ENCODE measurements at places on chromosomes 16 and 17.

- peak; percentile 4 for DNase-seq
These were observed 143.3 kb downstream of the PITPNC1 start for GRCh38 chr17:67520252-67520906.

DNA sequence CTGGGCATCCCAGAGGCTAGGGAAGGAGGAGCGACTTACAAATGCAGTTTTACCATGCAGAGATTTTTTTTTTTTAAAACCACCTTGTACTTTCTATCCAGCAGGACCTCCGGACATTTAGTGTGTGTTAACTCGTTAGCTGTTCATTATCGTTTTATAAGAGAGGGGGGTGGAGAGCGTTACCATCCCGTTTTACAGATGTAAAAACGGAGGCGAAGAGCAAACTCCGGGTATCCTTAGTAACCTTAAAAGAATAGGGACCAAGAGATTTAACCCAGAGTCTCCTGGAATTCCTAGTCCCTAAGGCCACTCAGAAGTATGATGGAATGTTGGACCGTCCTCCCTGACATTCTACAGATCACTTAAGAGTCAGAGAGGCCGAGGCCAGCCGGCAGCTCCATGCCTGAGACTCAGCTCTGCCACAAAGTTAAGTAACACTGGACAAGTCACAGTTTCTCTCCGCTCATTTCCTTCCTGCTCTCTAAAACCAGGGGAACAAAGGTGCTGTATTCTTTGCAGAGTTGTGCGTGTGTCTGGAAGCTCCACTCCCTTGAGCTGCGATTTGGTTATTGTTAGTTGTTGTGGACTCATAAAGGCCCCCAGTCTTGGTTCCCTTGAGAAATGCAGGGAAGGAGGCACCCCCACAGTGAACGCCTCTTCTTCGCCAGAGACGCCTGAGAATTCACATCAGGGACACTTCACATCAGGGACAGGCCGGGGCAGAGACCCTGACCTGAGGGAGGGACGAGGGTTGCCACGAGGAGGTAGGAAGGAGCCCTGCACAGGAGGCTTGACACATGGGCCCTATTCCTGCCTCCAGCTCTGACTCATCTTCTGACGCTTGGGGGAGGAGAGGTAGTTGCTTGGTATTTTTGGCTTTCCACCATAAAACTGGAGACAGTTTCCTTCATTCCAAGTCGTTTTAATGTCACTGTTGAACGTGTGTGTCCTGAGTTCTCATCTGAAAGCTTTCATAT lies 1.2 kb downstream of the DUSP14 start:
- DNase-seq = no peak

- no peak for DNase-seq
These were observed 45.0 kb downstream of the ESRP2 start for GRCh38 chr16:68190736-68191510.

DNA sequence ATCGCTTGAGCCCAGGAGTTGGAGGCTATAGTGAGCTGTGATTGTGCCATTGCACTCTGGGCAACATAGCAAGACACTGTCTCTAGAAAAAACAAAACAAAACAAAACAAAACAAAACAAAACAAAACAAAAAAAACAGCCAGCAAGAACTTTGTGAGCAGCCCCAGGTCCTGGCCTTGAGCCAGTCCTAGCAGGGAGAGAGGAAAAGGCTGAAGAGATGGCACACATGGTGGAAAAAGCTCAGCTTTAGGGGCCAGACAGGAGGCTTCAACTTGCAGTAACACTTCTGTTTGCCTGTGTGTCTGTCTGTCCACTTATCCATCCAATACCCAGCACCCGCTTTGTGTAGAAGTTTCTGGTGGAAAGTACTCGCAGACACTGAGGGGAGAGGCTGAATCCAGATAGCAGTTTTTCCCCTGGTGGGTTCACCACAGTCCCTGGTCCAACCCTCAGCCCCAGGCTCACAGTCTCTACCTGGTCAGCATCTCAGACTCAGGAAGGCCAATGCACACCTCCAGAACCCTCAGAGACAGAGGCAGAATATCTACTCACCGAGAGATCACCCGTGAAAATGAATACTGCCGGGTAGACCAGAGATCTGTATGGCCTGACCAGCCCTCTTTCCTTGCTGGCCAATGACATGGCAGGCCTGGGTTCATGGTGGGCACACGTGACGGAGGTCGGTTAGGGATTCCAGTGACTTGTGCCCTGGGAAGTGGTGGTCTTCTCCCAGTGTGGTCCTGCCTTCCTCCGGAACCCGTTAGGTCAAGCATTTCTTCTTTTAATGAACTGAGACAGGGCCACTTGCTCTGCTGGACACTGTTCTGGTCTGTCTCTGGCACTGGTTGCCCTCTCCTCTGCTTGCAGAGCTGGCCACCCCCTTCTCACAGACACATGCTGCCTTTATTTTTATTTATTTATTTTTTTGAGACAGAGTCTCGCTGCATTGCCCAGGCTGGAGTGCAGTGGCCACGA lies 79.5 kb upstream of the DNAJA2 start:
- DNase-seq = no peak

DNA sequence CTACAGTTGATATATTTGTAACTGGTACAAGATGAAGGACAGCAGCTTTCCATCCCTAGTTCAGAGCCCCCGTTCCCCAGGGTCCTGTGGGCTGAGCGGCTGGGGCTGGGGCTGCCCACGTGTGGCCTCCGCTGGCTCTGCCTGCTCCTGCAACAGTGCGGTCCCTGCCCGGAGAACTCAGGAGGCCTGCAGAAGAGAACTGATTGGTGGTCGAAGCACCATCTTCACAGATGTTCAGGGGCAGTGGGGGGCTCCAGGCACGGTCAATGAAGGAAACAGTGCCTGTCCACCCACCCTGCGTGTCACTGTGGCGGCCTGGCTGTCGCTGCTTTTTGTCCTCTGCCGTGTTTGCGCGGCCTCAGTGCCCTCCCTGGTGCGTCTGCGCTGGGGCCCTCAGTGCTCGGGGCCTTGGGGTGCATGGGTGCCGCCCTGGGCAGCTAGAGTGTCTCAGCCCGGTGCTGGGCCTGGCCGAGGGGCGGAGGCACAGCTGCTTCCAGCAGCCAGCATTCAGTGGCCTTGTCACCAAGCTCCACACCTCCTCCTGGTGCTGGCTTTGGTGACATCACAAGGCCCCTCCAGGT lies 4.2 kb upstream of the NUDT16L1 start:
- no peak for DNase-seq

DNA sequence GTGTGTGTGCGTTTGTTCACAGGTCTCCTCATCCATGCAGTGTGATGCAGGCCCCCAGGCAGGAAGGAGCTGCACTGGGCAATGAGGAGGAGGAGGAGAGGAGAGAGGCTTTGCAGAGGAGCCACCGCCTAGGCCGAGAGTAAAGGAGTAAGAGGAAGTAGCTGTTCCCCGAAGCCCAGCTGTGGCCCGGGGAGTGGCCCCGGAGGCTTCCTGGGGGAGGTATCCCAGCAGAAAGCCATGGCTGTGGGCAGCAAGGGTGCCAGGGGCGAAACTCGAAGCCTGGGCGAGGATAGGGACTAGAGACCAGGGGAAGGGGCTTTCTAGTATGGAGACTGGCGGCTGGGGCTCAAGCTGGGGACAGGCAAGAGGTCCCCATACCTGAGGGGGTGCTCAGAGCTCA lies 12.2 kb downstream of the C16orf95 start:
- no peak for DNase-seq

DNA sequence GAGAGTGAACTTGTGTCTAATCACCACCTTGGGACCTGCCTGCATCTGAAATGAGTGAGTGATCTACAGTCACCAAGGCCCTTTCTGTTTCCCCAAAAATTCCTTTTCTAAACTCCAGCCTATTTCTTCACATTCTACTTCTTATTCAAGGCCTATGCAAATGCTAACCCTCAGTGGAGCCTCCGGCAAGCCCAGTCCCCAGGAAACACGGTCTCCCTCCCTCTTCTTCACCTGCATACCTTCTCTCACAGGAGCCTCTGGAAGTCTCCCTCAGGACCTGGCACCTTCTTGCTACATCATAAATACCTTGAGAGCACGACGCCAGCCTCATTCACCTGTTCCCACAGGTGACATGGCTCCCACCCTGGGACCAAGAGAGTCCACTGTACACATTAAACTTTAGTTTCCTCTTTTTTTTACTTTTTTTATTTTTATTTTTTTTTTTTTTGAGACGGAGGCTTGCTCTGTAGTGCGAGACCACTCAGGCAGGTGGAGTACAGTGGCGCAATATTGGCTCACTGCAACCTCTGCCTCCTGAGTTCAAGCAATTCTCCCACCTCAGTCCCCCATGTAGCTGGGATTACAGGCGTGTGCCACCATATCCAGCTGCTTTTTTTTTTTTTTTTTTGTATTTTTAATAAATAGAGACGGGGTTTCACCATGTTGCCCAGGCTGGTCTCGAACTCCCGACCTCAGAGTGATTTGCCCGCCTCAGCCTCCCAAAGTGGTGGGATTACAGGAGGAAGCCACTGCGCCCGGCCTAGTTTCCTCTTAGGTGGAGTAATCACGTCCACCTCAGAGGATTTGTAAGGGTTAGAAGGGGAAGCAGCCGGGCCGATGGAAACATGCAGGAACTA lies 97.3 kb downstream of the ANKRD11 start:
- DNase-seq = no peak

DNA sequence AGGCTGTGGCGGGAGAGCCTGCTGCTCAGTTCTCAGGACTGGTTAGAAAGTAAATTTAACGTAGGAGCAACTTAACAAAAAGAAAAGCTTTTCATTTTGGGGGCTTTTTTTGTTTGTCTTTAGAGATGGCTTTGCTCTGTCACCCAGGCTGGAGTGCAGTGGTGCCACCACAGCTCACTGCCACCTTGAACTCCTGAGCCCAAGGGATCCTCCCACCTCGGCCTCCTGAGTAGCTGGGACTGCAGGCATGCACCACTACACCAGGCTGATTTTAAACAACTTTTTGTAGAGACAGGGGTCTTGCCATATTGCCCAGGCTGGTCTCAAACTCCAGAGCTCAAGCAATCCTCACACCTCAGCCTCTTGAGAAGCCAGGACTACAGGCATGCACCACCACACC lies 205.0 kb downstream of the RPTOR start:
- no peak for DNase-seq

DNA sequence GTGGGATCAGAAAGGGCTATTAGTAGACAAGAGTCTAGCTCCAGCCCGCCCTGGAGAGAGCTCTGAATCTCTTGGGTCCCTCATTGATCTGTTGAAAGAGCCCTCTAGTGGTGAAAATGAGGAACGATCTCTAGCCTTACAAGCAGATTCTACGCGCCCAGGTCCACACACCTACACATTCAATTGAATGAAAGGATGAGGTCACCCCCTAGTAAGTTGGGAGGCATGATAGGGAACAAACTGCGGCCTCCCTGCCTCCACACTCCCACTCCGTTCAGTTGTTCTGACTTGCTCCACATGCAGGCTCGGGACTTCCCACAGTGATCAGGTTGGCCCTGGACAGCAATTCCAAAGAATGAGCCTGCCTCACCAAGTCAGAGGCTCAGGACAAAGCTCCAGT lies 2.9 kb upstream of the CACNG3 start:
- peak; percentile 50 for DNase-seq

DNA sequence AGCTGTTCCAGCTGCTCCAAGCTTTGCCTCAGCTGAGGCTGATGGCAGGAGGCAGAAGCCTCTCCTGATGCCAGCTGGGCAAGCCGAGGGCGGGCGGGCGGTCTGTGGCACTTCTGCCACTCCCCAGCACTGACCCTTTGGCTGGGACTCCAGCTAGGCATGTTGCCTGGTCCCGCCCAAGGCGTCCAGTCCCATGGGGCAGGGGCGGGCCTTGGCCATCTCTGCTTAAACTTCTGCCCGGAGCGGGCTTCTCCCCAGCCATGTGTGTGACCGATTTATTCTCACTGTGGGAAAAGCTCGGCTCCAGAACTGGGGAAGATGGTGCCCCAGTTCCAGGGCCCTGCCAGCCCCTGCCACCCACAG lies 349.1 kb downstream of the SEC14L1 start:
- no peak for DNase-seq

DNA sequence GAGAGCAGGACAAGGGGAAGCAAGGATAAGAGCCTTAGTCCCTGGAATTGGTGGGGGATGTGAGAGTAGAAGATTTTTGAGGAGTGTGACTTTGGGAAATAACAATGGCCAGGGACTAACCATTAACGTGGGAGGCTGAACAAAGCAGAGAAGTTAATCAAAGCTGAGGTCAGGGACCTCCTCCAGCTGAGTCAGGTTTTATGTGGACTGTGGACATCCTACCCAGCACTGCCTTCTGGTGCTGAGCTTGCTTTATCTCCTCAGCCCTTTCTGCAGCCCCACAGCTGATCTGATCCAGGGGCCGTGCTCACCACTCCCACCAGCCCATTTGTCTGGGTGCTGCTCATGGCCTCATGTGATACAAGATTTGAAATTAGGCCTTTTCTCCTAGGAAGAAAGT lies 146.6 kb downstream of the SHISA6 start:
- DNase-seq = no peak

GRCh38 chr16:14069818-14070217 lies 1.3 kb upstream of the MRTFB start:
- no peak for DNase-seq

DNA sequence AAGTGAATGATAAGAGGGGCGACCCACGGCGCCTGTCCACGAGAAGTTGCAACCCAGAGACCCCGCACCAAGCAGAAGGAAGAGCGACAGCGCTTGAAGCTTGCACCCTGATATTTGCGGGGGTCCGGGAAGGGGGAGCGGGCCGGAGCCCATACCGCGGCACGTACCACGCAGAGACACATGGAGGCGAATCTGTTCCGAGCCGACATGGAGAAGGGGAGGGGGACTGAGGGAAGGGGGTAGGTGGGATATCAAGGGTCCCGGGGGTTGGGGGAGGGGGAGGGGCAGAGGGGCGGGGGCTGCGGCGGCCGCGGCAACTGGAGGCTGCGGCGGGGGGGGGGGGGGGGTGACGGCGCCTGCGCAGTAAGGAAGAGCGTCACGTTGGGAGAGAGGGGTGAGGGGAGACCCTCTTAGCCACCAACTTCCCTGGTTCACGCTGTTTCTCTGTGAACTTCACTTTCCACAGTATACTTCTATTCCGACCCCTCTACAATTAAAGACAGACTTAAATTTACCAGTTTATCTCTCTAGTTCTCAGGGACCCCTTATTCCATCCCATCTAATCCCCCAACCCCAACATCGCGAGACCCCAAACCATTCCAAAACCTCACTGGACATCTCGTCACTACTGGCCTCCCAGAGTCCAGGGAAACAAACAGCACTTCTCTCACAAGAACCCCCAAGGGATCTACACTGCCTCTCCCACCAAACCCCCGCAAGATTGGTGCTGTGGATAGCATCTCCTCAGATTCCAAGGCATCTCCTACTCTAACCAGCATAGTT lies 8.0 kb downstream of the DLG4 start:
- no peak for DNase-seq

- peak; percentile 1 for DNase-seq
These were observed 5.1 kb downstream of the NBR1 start for GRCh38 chr17:43176119-43176570.

DNA sequence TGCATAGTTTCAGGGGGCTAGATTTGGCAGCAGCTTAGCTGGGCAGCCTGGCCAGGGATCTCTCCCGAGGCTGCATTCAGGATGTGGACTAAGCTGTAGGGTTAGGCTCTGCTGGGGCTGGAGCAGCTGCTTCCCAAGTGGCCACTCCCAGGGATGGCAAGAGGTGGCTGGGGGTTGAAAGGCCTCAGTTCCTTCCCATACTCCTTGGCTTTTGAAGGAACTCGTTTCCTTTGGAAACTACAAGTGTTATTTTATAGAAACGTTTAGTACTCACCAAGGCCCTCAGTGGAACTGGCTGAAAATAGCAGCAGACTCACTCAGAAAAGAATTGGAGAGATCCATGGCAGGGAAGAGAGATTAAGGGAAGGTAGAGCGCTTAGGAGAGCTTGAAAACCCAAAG lies 76.4 kb downstream of the WWP2 start:
- DNase-seq = no peak

All from CD4-positive, alpha-beta T cell treated with Interleukin-15 for 4 hours (primary cell).